ENCODE measurements at places on chromosomes 5 and 9.

GRCh38 chr9:137833721-137834613, 43.6 kb upstream of the CACNA1B start:
- DNase-seq, result no peak

GRCh38 chr5:8884029-8884428, 661.8 kb downstream of the SEMA5A start:
- DNase-seq, result no peak

DNA sequence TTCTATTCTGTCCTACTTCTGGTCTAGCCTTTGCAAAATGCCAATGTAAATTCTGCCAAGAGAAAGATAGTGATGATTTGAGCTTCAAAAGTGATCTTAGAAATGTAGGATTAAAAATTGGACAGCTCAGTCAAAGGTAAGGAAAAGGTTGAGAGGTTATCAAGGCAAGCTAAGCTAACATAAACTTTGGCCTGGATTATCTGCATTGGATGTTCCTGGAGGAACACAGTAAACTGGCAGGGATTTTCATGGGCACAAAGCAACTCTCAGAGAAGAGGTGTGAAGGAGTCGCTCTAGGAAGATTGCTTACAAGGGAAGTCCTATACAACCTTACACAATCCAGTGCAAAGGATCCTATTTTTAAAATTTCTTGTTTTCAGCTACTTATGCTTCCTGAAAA, 115.2 kb downstream of the JAKMIP2 start:
- DNase-seq, result no peak

GRCh38 chr9:70159630-70160029, 99.1 kb upstream of the SMC5 start:
- DNase-seq, result no peak
